ENCODE measurements at places on chromosomes 12 and 14. TPM values are rescaled to one million over a fixed set of nuclear protein-coding genes. Genes with fewer than 3 reads are reported as not detected.

- H3K4me3 ChIP-seq, result no peak overlapping the region
Observed at GRCh38 chr12:100565987-100566545, 7.4 kb upstream of the GAS2L3 start.

DNA sequence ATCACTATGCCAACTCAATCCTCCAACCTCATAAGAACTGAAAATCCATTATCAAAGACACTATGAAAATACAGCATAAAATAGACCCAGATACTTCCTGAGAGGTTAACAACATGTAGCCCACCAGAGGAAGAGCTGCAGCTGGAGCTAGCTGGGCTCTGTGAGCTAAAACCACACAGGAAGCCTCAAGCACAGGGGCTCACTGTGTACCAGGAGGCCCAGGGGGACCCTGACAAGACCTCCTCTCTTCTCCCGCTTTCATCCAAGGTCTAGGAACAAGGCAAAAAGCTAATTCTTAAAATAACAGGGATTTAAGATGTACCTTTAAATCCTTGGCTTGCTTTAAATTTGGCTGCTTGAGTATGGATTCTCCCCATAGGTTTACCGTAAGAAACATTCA lies 53.6 kb downstream of the EIF2S3B start:
- H3K27ac ChIP-seq, result no peak overlapping the region
- no peaks in the 10 kb centered on the region for H3K4me1 ChIP-seq
- H3K4me3 ChIP-seq, result no peak overlapping the region
- H3K27me3 ChIP-seq, result no peaks in the 10 kb centered on the region
- no peak for DNase-seq

- no peaks in the 10 kb centered on the region for H3K27me3 ChIP-seq
- no peaks in the 10 kb centered on the region for H3K36me3 ChIP-seq
- H3K27ac ChIP-seq, result peak overlapping the region; percentile 92
- H3K4me1 ChIP-seq, result peaks cover 39% of the 10 kb centered on the region
- peak overlapping the region; percentile 35 for H3K4me3 ChIP-seq
- peak; percentile 92 for DNase-seq
Observed at GRCh38 chr12:116381744-116382685, 104.5 kb upstream of the MED13L start.

DNA sequence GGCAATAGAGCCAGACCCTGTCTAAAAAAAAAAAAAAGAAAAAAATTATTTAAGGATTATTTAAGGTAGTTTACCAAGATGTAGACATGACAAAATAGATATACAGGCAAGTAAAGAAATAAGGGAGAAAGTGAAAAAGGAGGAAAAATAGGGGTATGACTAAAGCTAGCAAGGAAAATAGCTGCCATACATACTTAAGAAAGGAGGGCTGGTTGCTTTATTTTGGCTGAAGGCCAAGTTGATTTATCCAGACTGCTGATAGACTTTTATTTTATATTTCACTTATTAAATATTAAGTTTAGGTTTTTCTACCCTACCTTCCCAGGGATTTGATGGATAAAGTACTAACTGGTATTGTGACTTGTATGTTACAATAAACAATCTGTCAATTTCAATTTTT lies 8.3 kb upstream of the AEBP2 start:
- no peaks in the 10 kb centered on the region for H3K36me3 ChIP-seq
- no peak for DNase-seq
- no peak overlapping the region for H3K27ac ChIP-seq
- H3K27me3 ChIP-seq, result no peaks in the 10 kb centered on the region
- H3K4me3 ChIP-seq, result no peak overlapping the region
- H3K4me1 ChIP-seq, result peaks cover 4% of the 10 kb centered on the region

DNA sequence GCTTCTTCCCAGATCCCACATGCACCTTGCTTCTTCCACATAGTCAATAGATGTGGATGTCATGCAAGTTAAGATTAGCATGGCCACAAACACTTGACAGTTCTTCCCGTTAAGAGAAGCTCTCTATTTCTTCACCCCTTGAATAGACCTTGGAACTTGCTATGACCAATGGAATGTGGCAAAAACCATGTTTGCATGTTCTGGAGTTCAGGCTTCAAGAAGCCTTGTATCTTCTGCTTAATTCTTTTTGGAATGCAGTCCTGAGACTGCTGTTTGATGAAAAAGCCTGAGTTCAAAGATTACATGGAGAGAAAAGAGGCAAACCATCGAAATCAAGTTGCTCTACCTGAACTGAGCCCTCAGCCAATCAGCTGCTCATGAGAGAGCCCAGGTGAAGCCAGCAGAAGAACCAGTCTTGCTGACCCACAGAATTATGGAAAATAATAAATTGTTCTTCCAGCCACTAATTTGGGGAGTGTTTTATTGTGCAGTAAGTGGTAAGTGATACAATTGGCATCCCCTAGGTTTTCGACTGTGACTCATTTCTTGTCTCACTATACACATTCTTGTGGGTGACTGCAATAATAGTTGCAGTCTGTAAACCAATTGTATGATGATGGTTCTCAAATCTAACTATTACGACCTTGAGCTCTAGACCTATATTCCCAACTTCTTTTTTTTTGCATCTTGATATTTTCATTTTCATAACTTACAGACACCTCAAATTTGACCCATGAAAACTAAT lies 12.6 kb downstream of the RASSF9 start:
- H3K27me3 ChIP-seq, result no peaks in the 10 kb centered on the region
- no peak for DNase-seq
- no peak overlapping the region for H3K4me3 ChIP-seq
- H3K4me1 ChIP-seq, result no peaks in the 10 kb centered on the region
- no peaks in the 10 kb centered on the region for H3K36me3 ChIP-seq

- H3K36me3 ChIP-seq, result no peaks in the 10 kb centered on the region
- H3K27me3 ChIP-seq, result no peaks in the 10 kb centered on the region
- no peak overlapping the region for H3K4me3 ChIP-seq
Observed at GRCh38 chr12:110365489-110366320, 37.8 kb downstream of the ANAPC7 start.

GRCh38 chr12:91055976-91056375 lies 1.8 kb downstream of the KERA start:
- H3K4me3 ChIP-seq, result no peak overlapping the region
- no peak for DNase-seq
- no peaks in the 10 kb centered on the region for H3K27me3 ChIP-seq

GRCh38 chr14:101844751-101845150 lies 83.2 kb downstream of the PPP2R5C start:
- H3K27ac ChIP-seq, result no peak overlapping the region
- H3K4me3 ChIP-seq, result no peak overlapping the region
- DNase-seq, result no peak
- no peaks in the 10 kb centered on the region for H3K27me3 ChIP-seq

Gene NANOG
- not detected for total RNA-seq

Gene PLEK2
- not detected for total RNA-seq

Gene TTC6
- 2.6 TPM for total RNA-seq

Gene GXYLT1
- total RNA-seq, result 16.8 TPM

Gene TMTC1
- total RNA-seq, result 16.1 TPM

Gene BDKRB1
- total RNA-seq, result not detected
